Fibroblast of the conjunctiva (primary cell): ENCODE measurements at places on chromosomes 2 and 18.
A peak's percentile ranks its signal among the peaks of the same experiment; 100 is the strongest.

DNA sequence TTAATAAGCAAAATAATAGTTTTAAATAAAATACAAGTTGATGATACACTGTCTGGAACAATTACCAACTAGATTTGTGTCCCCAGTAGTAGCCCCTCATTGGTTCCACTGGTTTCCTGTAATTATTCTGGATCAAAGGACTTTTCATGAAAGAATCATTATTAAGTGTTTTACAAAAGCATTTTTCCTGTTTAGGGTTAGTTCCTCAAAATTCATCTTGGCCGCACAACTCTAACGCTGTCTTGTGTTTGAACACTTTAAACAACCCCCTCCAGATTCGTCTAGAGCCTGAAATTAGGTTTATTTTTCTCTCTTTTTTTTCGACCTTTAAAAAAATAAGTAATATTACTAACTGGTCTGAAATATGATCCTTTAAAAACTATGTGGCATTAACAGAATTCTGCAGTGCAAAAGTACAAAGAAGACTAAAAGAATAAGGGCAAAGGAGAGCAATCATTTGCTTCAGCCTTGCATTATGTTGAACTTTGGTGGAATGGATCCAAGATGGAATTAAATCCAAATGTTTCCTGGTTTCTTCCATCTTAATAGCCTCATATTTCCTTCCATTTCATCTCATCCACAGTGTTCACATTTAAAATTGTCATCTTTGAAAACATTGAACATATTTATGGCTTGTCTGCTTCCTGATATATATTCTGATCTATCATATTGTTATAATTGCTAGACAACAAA is 678.4 kb downstream of the IRS1 start:
- peak; percentile 82 for DNase-seq

DNA sequence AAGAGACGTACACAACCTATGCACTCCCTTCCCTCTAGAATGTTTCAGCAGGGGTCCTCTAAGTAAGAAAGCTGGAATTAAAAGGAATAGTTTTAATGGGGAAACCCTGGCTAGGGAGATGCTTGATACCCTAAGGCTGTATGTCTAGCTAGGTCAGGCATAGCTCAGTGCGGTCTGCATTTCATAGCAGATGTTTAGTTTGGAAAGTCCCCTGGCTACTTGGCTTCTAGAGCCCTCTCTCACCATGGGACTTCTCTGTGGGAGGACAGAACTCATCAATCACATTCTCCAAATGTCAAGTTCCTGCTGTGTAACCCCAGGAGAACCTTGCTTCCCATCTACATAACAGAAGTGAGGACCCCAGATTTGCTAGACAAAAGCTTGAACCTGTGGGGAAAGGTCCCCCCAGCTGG is 24.1 kb upstream of the ANXA4 start:
- no peak for DNase-seq

DNA sequence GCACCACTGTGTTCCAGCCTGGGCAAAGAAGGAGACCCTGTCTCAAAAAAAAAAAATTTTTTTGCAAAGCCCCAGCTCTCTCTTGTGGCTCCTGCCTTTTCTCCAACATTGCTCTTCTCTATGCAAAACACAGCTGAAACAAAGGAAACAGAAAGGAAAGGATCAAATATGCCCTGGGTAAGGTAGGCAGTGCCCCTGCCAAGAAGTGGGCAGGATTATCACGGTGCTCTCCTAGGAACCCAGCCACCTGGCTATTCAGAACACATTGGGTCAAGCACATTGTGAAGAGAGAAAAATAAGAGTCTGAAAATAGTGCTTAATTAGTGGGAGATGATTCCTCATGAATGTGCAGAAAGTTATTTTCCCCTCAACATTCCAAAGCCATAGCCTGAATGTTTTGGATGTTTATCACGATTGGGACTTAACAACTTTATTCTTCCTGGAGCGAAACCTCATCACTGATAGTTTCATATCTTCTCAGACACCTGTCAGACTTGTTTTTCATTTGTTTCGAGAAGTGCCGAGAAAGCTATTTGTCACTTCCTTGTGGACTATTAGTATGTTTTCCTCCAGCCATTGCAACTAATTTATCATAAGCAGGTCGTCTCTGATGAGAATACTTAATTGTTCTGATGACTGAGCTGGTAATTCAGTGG is 42.7 kb upstream of the RPL31 start:
- no peak for DNase-seq

DNA sequence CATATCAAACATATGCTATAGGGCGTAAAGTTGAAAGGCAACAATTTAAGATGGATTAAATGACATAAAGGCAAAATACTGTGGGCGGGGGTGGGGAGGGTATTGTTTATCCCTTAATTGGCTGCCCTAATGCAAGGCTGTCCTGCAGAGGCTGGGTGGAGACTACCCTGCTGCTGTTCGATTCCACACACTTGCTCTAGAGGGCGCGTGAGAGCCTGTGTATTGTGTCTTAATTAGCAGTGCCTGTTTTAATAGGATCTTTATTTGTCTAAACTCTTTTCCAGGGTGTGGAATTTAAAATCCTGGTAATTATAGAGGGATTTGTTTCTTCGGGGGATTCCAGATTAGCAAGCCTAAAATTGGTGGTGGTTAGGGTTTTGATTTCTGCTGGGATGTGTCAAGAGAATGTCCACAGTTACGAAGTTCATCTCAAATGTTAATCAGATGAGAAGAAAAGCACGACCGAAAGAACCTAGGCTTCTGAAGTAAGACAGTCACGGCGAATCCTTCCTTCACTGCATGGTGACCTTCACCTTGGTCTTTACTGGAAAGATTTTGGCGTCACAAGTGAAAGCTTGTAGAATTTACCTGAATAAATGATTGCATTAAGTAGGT is 103.5 kb upstream of the MAP3K20 start:
- DNase-seq = peak; percentile 20

- no peak for DNase-seq
Measured at GRCh38 chr18:64410685-64411084, 261.8 kb upstream of the LINC00305 start.

- DNase-seq = peak; percentile 62
Measured at GRCh38 chr18:8988260-8988871, 114.1 kb upstream of the NDUFV2 start.

DNA sequence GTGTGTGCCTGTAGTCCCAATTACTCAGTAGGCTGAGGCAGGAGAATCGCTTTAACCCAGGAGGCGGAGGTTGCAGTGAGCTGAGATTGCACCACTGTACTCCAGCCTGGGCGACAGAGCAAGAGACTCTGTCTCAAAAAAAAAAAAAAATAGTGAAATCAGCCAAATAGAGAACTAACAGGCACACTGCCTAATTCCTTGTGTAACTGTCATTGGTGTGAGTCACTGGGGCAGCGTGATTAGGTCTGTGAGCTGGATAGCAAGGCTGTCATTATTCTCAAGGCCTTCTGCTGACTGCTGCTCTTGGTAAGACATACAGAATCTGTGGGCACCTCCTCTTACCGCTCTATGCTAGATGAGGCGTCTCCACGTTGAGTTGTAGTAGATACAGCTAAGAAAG is 270.3 kb downstream of the NEDD4L start:
- DNase-seq = peak; percentile 76

GRCh38 chr18:11320986-11321385 is 171.6 kb upstream of the PIEZO2 start:
- peak; percentile 29 for DNase-seq

DNA sequence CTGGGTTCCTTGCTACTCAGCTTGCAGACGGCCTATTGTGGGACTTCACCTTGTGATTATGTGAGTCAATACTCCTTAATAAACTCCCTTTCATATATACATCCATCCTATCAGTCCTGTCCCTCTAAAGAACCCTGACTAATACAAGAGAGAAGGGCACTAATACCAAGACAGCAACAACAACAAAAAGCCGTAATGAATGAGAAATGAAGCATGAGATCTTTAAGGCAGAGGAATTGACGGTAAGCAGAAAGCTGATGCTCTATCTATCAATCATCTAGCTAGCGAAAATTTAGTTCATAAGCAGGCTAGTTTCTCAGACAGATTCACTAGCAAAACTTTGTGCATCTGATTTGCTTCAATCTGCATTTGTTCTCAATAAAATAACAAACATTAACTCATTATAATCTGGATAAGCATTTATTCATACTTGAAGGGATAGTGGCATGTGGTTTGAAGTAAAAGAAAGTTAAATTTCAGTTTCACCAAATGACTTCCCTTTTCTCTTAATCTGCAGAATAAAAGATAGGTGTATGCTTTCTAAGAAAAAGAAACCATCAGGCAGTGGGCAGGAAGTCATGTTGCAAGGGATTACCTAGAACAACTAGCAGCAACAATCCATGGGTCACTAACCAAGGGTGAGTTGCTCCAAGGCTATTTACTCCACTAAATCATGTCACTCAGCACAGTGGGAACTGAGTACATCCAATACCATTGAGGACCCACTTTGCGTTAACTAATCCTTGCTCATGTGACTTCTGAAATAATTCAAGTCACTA is 376.5 kb downstream of the TMEM182 start:
- no peak for DNase-seq

- no peak for DNase-seq
Measured at GRCh38 chr2:177633910-177634294, 241.3 kb downstream of the AGPS start.

- DNase-seq = peak; percentile 64
Measured at GRCh38 chr2:227862741-227863588, 8.5 kb upstream of the DAW1 start.

GRCh38 chr2:24874035-24874434 is 46.0 kb downstream of the ADCY3 start:
- DNase-seq = no peak

GRCh38 chr2:64629329-64629781 is 24.4 kb downstream of the SERTAD2 start:
- DNase-seq = no peak

GRCh38 chr2:96265349-96265839 is 403 bp downstream of the TMEM127 start:
- DNase-seq = no peak

GRCh38 chr18:63078471-63078870 is 241.1 kb downstream of the BCL2 start:
- no peak for DNase-seq

- no peak for DNase-seq
Measured at GRCh38 chr2:71655498-71655897, 202.1 kb downstream of the DYSF start.
